GM13977 (cell line): ENCODE measurements at places on chromosomes 11 and 22.

GRCh38 chr11:17496406-17496805 is 19.8 kb upstream of the ABCC8 start:
- DNase-seq, result no peak

- no peak for DNase-seq
These were observed 381.6 kb upstream of the CADM1 start for GRCh38 chr11:115885535-115886421.

DNA sequence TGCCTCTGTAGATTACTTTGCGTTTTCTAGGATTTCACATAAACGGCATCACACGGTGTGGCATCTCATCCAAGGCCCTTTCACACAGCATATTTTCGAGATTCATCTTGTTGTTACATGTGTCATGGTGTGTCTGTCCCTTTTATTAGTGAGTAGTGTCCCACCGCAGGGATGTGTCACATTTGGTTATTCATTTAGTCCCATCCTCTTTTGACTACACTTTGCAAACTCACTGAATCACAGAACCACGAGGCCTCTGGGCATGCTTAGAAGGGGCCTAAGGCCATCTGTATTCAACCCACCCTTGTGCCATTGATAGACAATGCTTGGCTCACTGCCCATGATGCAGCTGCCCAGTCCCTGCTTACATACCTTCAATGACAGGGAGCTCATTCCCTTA is 4.2 kb upstream of the RAC2 start:
- DNase-seq, result no peak

GRCh38 chr11:41289408-41289807 is 170.0 kb downstream of the LRRC4C start:
- DNase-seq, result no peak

DNA sequence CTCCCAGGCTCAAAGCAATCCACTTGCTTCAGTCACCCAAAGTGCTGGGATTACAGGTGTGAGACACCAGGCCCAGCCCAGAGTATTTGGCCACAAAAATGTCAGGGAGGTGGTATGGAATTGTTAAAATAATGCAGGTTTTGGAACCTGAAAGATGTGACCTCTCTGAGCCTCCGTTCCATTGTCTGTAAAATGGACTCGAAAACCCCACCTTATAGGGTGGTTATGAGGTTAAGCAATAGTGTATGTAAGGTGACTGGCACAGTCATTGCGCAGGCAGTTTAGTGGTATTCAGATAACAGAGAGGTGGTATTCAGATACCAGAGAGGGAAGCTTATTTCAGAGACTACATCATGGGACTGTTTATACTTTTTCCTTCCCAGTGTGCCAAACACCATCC is 52.5 kb upstream of the PRSS23 start:
- DNase-seq, result no peak

DNA sequence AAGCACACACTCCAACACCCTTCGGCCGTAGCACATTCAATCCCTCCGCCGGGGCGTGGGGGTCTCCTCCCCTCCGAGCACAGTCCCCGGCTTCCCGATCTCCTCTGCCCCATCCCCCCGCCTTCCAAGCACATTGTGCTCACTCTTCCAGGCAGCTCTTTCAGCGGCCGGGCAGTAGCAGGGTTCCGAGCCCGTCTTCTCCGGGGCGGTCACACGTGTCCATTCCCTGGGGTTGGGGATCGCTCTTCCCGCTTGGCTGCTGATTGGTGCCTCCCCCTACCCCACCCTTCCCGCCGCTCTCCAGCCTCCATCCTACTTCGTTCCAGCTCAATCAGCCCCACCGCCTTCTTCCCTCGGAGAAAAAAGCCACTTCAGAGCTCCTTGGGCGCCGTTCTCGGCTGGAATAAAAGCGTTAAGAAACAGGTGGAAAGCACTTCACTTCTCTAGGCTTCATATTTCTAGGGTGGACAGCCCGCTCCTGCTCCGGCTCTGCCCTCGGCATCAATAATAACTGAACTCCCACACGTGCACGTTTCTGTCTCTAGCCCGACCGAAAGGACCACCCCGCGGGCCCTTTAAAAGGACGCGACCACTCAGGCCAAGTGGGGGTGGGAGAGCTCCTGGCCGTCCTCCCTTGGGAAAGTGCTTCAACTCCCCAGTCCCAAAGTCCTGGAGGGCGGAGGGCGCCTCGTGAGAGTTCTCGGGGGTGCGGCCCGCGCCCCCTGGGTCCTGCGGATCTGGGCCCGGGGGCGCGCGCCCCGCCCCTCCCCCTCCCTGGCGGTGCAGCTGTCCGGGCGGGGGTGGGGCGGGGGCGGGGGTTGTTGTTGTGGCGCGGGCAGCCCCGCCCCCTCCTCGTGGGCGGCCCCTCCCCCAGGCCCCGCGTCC is 464 bp upstream of the CECR2 start:
- DNase-seq, result peak; percentile 23

DNA sequence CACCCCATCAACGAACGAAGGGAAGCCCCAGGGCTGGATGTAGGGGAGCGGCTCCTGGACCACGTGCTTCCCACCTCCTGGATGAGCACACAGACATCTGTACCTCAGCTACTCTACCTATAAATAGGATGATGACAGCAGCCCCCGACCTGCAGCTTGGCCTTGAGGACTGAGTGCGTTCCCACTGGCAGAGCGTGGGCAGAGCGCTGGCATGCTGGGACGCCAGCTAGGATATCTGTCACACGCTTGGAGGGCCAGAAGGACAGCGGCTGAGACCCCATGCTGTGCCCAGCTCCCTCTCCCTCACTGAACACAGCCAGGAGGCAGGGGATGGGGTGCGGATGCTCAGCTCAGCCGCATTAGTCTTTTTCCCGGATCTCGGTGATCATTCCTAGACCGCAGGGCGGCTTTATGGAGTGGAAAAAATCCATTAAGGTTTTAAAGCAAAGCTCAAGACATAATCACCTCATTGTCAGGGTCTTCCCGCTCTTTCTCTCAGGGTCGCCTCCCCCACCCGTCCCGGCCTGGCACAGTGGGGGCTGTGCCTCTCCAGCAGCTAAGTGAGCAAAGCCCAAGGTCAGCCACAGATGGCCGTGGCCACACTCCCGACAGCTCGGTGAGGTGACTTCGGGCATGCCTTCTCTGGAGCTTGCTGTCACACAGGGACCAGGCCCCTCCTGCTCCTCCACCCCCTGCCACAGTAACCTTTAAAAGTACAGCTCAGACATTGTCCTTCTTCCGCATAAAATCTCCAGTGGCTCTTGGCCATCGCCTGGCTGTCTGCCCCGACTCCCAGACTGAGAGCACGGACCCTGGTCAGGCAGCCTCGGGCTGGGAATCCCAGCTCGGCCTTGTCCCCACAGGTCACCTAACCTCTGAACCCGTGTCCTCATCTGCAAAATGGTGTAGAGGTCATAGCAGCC is 69.6 kb upstream of the SHISAL1 start:
- DNase-seq, result no peak

DNA sequence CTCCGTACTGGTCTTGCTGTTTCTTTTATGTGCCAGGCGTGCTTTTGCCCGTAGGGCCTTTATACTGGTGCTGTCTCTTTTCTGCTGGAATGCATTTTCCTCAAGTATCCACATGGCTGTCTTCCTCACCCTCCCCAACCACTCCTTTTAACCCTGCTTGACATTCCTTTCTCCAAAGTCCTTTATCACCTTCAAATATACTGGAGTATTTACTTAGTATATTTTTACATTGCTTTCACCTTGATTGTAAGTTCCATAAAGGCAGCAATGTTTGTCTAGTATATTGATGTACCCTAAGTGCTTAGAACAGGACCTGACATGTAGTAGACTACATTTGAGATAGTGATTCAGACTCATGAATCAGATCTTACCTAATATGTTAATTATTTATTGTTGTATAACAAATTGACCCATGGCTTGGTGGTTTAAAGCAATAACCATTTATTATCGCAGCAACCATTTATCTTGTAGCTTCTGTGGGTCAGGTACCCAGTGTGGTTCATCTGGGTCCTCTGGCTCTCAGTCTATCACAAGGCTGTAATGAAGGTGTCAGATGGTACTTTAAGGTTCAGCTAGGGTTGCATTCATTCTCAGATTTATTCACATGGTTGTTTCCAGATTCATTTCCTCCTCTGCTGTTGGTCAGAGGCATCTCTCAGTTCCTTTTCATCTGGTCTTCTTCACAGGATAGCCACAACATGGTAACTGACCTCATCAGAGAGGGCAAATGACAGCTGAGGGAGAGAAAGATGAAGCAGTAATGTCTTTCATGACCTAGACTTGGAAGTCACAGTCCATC is 34.2 kb downstream of the DDX10 start:
- peak; percentile 42 for DNase-seq

DNA sequence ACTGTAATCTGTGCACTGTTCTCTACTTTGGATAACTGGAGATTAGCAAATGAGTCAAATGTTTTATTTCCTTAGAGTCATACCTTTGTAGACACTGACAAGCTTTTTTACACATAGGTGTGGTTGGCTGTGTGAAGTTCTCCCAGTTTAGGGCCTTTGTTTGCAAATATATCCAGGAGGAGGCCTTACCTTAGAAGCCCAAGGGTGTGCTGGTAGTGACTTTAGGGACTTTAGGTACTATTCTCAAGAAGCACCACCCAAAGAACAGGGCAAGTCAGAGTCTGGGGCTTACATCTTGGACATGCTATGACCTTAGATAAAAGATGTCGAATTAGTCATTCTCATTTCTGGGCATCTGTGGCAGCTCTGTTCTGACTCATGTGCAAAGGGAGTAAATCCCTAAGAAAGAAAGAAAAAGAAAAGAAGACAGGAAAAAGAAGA is 4.8 kb upstream of the FAR1 start:
- no peak for DNase-seq

GRCh38 chr11:64023712-64024710 is 11.7 kb upstream of the FLRT1 start:
- DNase-seq, result no peak

- DNase-seq, result no peak
These were observed 9.1 kb downstream of the MMP10 start for GRCh38 chr11:102771351-102771750.

GRCh38 chr11:118051136-118051610 is 25.7 kb upstream of the TMPRSS4 start:
- no peak for DNase-seq

GRCh38 chr11:30143098-30143705 is 87.6 kb upstream of the FSHB start:
- peak; percentile 17 for DNase-seq

GRCh38 chr11:42271306-42271705 is 811.9 kb upstream of the LRRC4C start:
- DNase-seq, result no peak

- DNase-seq, result no peak
These were observed 153.4 kb downstream of the CCDC34 start for GRCh38 chr11:27209562-27210005.

DNA sequence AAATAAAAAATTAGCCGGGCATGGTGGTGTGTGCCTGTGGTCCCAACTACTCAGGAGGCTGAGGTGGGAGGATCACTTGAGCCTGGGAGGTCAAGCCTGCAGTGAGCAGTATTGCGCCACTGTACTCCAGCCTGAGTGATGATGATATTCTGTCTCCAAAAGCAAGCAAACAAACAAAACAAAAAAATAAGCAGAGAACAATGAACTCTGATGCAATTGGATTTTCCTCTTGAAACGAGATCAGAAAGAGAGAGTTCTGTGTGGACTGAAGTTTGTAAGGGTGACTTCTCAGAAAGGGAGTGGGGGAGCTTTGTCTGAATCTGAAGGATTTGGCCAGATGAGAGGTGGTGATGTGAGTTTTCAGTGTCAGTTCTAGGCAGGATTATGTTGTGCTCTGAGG is 6.0 kb upstream of the TMEM123 start:
- no peak for DNase-seq

DNA sequence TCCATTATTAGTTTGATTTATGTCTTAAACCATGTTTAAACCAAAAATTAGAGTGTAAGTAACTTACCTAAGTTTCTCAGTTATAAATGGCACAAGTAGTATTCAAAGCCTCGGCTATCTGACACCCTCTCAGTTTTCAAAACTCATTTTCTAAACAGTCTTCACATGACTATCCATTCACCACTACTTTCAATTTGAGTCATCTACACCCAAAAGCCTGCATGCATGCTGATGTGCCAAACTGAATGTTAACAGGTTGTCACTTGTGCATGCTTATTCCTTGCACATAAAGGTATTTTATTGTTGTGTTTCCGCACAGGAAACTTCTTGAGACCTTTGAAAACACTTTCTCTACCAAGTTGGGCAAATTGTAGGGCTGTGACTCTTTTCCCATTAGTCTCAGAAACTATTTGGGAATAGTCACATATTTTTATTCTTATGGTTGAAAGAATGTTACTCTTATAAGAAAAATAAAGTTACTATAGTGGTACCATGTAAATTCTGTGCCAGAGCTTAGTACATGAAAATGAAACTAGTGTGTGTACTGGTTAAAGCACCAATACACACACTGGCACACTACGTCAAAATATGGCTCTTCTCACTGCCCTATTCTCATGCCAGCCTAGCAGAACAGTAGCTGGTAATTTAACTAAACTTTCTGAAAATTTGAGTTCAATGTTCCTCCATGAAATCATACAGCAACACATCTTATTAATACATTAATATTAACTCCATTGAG is 2.2 kb upstream of the OR51E2 start:
- DNase-seq, result peak; percentile 41

DNA sequence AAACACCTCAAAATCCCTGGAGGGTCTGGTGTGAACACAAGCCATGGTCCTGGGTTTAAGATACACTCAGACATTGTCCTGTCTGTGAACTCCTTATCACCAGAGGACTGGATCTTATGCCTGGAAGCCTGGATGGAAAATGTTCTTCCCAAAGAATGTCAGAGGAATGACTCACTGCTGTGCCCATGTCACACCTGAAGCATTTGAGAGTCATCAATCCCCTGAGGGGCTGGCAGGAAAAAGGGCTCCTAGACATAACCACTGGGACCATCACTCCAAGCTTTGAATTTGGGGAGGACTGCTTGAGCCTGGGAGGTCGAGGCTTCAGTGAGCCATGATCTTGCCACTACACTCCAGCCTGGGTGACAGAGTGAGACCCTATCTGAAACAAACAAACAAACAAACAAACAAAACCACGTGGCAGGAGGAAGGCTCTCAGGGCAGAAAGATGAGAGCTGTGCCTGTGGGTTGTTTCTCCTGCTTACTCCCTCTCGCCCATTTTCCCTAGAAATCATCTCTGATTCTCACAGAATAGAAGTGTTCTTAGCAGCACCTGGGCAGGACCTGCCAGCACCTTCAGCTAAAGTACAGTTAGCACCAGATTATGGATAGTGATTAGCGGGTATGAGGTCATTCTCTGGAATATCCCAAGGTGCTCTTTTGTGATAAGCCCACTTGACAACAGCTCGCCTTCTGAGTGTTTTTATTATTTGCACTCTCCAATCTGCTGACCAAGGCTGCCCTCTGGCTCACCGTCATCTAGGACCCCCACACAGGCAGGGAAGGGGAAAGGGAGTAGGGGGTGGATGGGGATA is 11.9 kb upstream of the PRG2 start:
- no peak for DNase-seq

GRCh38 chr11:70525006-70525405 is 126.7 kb downstream of the CTTN start:
- no peak for DNase-seq

GRCh38 chr22:28822930-28823551 is 22.7 kb upstream of the XBP1 start:
- DNase-seq, result no peak

- DNase-seq, result no peak
These were observed 222.3 kb upstream of the NARS2 start for GRCh38 chr11:78796956-78797355.

- DNase-seq, result no peak
These were observed 6.6 kb upstream of the ZFTA start for GRCh38 chr11:63775191-63775590.

GRCh38 chr22:22720201-22720723 is 75.8 kb downstream of the GGTLC2 start:
- DNase-seq, result peak; percentile 52
